ENCODE measurements at places on chromosomes 1 and 21. TPM values are rescaled to one million over a fixed set of nuclear protein-coding genes. Genes with fewer than 3 reads are reported as not detected.

MYOG gene
- 0.25 TPM for total RNA-seq

INSRR gene
- total RNA-seq: 7.0 TPM

AADACL4 gene
- not detected for total RNA-seq

- DNase-seq: no peak
These were observed 10.2 kb downstream of the COL6A1 start for GRCh38 chr21:45991606-45992300.

- peak; percentile 74 for DNase-seq
These were observed 45.4 kb upstream of the USP1 start for GRCh38 chr1:62391369-62391971.

DNA sequence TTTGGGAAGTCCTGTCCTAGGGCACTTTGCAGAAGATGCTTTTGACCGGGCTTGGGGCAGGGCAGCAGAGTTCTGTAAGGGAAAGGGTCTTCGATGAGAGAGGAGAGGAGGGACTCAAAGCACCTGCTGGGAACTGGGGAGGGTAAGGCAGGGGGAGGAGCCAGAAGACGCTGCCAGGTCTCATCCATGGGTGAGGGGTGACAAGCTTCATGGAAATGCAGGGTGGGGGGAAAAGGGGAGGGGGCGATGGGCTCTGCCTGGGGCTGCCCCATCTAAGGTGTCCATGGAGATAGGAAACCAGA is 20.9 kb upstream of the C2CD2 start:
- no peak for DNase-seq

- DNase-seq: no peak
These were observed 91.9 kb downstream of the GTF2B start for GRCh38 chr1:88799491-88799890.

LCE1D gene
- total RNA-seq: not detected

DNA sequence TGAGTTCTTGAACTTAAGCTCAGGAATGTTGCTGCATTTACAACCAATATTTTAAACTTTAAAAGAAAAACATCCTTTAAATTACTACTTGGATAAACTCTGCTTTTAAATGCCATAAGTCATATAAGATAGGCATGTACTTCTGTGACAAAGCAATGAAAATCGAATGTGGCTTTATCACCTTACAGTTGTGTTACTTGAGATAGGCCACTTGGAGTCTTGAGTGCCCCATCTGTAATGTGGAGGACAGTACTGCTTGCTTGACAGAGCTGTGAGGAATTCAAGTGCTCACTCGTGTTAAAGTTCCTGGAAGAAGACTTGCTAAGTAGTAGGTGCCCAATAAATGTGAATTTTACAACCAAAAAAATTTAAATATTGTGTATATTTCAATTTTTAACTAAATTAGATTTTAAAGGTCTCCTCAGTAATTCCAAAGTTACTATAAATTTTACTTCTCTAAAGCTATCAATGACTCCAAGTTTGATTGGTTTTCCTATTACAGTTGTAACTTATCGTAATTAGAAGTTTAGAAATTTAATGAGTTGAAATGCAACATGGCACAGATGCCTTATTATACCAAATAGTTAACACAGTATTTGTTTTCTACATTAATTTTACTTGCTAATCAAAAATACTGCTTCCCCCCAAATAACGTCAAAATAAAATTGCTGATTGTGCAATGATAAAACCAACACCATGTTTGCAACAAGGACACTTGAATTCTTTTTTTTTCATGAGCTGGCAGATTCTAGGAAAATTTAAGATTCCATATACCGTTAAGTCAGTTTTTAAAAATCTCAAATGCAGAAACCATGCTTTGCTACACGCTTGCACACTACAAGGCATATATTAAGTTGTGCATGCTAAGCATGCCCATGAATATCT is 21.8 kb downstream of the PSMB2 start:
- DNase-seq: no peak

GRCh38 chr1:30290581-30290980 is 432.8 kb downstream of the MATN1 start:
- DNase-seq: no peak

CEP350 gene
- total RNA-seq: 177 TPM

KCNH1 gene
- 2.8 TPM for total RNA-seq

DNA sequence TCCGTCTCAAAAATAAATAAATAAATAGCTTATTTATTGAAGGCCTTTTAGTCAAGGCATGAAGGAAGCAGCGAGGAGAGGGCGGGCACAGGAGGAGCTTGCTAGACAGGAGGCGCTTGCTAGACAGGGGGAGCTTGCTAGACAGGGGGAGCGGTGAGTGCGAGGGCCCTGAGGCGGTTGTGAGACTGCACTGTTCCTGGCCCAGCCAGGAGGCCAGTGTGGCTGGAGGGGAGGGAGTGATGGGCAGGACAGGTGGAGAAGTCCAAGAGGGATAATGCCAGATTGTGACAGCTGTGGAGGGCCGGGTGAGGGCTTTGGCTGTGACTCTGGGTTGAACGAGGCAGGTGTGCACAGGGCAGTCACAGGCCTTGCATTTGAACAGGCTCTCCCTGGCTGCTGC is 18.2 kb downstream of the KIF17 start:
- DNase-seq: no peak

- DNase-seq: no peak
These were observed 7.5 kb downstream of the NCDN start for GRCh38 chr1:35564884-35565741.

GRCh38 chr1:38293567-38293966 is 247.0 kb upstream of the POU3F1 start:
- DNase-seq: no peak

CSMD2 gene
- total RNA-seq: 3.8 TPM

GRCh38 chr1:180773210-180773865 is 139.4 kb upstream of the KIAA1614 start:
- no peak for DNase-seq

All from testis (tissue), 5 donors.